Activated CD4-positive, alpha-beta T cell treated with anti-CD3 and anti-CD28 coated beads, Interleukin-2, amount 50 U/mL, for 24 hours (primary cell): ENCODE measurements at places on chromosomes 5 and 9.
A peak's percentile ranks its signal among the peaks of the same experiment; 100 is the strongest.

DNA sequence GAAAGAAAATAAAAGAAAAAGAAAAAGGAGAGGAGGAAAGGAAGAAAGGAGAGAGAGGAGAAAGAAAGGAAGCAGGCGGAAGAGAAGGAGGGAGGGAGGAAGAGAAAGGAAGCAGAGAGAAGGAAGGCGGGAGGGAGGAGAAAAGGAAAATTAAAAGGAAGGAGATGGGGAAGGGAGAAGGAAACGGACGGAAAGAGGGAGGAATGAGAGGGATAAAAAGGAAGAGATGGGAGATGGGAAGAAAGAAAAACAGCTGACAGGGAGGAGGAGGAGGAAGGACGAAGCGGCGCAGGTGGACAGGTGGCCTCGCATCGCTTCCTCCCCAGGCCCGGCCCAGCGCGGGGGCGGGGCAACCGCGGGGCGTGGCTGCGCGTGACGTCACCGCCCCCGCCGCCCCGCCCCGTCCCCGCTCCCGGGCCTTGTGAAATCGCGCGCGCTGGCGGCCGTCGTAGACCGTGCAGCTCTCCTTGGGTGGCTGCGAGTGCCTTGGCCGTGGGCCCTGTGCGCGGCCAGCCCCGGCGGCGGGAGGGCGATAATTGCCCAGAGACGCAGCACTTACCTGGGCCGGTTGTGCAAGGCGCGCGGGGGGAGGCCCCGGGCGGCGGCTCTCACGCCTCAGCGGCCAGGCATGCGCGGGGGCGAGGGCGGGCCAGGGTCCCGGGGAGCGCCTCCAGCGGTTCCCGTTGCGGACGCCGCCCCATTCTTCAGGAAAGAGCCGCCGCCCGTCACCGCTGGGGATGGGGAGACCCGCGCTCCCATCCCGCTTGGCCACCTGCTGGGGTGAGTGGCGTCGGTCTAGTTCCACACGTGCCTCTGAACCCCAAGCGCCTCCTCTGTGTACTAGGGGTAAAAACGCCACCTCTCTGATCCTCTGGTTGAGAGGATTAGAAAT, 49.6 kb upstream of the FOXE1 start:
- peak; percentile 45 for DNase-seq

DNA sequence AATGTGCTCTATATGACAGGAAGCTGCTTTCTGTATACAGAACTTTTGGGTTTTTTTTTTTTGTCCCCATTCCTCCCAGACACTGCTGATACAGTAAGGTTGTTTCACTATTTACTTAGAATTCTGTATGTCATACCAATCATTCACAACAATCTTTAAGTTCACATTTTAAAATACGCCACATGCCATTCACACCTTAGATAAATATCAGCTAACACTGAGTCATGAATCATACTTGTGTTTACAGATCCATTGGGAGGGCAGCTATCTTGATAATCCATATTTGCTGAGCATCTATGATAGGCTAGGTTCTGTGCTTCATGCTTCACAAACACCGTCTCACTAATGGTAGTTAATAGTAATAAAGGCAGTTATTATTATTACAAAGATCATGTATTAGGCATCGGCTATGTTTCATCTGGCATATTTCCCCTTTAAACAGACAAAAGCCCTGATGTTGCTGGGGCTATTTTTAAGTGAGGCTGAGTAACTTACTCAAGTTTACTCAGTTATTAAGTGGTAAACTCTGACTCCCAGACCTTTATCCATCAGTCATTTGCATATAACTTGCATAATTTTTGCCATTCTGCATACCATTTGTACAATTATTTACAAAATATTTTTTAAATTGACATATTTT, 152.2 kb upstream of the HMHB1 start:
- no peak for DNase-seq

DNA sequence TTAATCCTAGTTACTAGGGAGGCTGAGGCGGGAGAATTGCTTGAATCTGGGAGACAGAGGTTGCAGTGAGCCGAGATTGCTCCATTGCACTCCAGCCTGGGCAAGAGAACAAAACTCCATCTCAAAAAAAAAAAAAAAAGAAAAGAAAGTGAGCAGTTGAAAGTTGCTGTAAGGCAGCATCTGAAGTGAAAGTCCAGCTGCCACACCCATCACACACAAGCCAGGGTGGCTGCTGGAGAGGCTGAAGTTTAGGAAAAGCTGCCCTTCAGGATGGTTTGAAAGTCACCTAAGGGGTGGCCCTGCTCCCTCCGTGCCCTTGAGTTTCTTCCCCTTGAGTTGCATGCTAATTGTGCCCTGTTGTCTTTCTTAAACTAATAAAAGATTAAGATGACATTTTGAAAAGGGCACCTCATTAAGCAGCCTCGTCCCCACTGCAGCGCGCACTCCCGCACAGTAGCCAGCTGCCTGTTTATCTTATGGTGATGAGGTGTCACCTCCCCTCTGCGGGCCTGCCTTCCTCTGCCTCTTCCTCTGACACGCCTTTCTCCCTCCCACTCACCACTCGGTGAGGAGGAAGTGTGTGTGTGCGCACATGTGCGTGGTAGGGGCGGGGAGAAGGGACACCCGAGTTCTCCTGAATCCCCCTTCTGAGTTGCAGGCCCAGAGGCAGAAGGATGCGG, 104.2 kb upstream of the PANK3 start:
- no peak for DNase-seq

DNA sequence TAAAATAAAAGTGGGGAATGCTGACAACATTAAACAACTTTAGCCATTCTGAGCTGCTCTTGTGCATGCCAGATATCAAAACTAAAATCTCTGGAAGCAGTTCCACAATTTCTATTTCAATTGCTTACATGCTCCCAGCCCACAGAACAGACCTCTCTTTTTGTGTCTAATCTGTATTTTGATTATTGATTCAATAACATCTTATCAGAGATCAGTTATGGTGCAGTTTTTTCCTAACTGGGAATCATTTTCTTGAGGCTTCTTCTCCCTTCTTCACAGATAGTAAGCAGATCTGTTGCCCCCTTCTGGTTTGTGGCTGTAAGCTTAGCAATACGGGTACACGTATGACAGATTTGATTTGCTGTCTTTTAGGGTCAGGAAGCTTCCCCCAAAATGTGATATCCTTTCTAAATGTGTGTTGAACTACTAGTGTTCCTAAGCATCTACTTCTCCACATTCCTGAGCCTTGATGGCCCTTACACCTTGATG, 39.4 kb downstream of the MRPS27 start:
- DNase-seq, result no peak

DNA sequence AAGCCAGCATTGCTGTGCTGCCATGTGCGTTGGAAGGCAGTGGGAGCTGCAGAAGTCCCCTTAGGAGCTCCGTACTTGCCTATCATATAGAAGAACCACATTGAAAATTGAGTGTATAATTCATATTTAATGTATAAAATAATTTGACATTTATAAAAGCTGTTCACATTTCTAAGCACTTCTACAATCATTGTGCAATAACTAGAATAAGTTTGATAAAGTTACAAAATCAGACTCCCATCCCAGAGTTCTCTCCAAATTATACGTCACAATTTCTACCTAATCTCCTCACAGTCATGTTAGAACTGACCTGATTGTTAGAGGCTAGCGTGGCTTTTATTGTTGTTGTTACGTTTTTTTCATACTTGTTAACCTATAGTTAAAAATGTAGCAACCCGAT, 123.5 kb upstream of the ZNF366 start:
- DNase-seq, result no peak

DNA sequence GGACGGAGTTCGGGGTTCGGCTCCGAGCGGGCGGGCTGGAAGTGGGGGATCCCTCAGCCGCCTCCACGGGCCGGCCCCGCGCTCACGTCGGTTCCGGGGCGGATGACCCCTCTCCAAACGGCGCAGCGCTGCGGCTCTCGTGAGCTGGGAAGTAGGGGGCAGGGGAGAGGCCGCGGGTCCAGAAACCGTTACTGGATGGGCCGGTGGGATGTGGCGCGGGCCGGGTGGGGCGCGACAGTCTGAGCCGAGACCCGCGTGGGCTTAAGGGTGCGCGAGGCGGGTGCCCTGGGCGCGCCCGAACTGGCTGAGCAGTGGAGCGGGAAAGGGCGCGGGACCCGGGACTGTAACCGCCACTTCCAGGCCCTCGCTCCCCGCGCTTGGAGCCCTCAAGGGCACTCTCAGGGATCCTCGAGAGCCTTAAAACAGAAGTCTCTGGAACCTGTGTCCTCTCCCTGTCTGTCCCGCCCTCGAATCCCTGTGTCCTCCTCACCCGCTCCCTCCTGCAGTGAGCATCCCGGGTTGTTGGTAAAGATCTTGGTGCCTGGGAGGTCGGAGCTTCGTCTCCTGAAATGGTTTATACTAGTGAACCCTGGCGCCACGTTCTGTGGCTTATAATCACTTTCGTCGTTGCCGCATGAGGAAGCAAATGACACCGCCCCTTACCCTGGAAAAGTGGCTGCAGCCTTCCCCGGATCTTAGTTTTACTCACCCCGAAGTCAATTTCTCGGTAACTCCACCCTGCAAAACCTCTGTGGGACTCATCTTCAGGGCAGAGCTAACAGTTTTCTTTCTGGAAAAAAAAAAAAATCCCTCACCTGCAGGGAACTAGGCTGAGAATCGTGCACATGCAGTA, 571 bp upstream of the MARCHF11 start:
- no peak for DNase-seq

DNA sequence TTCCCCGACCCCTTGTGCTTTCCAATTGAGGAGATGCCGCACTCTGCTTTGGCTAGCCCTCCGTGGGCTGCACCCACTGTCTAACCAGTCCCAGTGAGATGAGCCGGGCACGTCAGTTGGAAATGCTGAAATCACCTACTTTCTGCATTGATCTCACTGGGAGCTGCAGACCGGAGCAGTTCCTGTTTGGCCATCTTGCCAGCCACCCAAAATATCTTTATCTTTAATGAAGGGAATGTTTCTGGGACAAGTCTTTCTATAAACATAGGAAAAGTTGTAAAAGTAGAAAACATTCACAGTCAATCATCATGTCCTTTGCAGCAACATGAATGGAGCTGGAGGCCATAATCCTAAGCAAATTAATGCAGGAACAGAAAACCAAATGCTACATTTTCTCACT, 147.6 kb downstream of the RPS23 start:
- DNase-seq, result no peak
